ENCODE measurements at places on chromosomes 4 and X.
A peak's percentile ranks its signal among the peaks of the same experiment; 100 is the strongest.

DNA sequence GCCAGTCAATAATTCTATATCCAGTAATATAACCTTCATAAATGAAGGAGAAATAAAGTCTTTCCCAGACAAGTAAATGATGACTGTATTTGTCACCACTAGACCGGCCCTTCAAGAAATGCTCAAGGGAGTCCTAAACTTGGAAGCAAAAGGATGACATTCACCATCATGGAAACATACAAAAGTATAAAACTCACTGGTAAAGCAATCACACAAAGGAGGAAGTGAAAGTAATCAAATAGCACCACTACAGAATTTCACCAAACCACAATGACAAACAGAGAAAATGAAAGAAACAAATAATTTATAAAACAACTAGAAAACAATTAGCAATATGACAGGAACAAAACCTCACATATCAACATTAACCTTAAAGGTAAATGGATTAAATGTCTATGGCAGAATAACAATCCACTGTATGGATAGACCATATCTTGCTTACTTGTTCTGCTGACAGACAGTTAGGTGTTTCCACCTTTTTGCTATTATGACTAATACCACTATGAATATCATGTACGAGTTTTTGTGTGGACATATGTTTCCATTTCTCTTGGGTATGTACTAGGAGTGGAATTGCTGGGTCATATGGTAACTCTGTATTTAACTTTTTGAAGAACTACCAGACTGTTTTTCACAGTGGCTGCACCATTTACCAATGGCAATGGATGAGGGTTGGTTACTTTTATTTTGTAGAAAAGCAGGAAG lies 44.9 kb downstream of the NAT8L start:
- DNase-seq: no peak

DNA sequence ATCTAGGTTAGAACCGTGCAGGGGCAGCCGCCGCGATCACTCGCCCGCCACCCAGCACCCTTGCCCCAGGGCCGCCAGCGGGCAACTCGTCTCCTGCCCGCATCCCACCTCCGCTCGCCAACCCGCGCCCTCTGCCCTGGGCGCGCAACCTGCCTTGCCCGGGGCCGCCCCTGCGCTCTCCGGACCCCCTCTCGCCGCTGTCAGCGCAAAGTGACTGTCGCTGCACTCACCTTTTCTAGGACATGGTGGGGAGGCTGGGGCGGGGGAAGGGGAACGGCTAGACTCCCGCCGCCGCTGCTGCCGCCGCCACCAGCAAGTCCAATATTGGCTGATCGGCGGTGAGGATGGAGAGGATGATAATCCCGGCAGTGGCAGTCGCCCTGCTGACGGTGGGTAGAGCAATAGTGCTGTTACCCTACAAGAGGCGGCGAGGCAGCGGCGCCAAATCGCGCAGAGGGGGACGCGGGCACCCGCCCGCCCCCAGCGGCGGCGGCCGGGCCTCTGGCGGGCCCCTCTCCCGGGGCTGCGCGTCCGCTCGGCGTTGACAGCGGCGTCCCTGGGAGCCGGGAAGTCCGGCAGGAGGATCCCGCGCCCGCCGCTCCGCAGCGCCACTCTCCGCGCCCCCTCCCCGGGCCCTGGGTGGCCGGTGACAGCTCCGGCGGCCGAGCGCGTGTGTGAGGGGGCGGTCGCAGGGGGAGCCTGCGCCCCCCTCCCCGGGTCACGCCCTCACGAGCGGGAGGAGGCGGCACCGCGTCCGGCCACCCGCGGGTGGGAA lies 2.3 kb upstream of the NR3C2 start:
- no peak for DNase-seq

DNA sequence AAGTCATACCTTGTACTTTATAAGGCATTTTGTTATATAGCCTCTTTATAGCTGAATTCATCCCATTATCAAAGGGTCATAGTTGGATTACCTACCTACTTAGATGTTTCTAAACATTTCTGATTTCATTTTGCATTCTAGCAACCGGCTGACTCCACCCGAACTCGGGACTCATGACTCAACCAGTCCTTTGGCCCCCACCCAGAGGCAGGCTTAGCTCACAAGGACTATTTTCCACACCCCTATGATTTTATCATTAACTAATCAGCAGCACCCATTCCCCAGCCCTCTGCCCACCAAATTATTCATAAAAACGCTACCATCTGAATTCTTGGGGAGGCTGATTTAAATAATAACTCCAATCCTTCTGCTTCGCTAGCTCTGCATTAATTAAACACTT lies 79.9 kb upstream of the EGFL6 start:
- DNase-seq: peak; percentile 63

DNA sequence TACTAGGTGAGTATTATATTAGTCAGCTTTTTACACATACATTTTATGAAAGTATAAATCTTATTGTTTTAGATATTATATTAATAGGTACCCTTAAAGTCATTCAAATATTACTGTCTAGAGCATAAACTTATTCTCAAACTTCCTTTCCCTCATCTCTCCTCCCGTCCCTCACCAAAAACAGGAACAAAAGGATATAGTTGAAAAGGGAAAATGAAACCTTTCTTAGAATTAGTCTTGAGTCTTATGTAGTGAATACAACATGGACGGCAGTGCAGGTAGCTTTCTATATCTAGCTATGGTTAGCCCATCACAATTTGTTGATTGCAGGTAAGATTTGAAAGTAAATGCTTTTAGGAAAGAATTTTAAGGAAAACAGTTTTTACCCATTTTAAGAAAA lies 65.6 kb downstream of the RBPJ start:
- no peak for DNase-seq

DNA sequence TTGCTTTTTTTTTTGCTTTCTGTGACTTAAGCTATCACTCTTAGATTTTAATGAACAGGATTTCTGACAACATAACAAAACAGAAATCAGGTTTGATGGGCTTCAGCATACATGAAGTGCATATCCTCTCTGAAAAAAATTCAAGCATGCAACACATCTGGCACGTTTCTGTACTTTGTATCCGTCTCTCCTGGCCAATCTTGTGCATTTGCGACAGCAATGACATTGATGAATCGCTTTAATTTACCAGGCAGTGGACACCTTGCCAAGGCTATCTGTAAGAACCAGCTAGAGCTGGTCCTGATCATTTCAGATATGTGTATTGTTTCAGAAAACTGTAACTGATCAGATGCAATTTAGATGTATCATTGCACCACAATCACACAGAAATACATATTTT lies 93.3 kb downstream of the CCSER1 start:
- DNase-seq: no peak

DNA sequence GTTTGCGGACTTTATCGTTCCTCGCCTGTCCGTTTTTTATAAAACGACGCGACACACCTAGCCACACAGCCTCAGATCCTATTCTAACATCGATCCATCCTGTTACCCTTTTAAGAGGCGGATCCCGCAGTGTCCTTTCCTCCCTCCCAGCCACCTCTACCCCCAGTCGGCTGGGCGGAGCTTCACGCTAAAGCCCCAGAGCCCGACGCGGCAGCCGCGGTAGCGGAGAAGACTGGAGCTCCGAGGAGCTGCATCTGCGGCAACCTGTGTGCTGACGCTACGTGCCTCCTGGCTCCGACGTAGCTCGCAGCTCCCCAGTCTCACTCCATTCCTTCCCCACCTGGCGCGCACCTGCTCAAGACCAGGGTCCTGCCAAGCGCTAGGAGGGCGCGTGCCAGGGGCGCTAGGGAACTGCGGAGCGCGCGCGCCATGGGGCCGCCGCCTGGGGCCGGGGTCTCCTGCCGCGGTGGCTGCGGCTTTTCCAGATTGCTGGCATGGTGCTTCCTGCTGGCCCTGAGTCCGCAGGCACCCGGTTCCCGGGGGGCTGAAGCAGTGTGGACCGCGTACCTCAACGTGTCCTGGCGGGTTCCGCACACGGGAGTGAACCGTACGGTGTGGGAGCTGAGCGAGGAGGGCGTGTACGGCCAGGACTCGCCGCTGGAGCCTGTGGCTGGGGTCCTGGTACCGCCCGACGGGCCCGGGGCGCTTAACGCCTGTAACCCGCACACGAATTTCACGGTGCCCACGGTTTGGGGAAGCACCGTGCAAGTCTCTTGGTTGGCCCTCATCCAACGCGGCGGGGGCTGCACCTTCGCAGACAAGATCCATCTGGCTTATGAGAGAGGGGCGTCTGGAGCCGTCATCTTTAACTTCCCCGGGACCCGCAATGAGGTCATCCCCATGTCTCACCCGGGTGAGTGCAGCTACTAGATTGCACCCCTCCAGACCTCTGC lies at the start of gene RNF128:
TSS of gene RNF128 (plus strand) at position 217 of the 953 bp plus-strand sequence. CDS start at position 430, 213 bp downstream.
- DNase-seq: peak; percentile 23

DNA sequence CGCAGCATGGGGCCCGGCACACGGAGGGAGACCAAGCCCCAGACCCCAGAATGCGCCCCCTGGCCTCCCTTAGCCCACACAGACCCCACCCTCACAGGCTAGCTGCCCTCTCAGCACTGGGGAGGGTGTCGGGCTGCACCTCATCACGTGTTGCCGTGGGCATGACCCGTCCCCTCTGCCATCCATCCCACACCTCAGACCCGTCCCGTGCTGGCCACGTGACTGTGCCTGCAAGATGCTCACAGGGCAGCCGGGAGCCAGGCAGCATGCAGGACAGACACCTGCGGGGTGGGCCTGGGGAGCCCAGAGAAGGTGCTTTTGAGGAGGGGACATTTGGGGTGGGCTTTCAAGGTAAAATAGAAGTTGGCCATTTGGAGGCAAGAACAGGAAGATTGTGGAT lies 4.8 kb downstream of the MSANTD1 start:
- no peak for DNase-seq

- peak; percentile 23 for DNase-seq
Observed at GRCh38 chr4:118942465-118942864, 53.8 kb downstream of the SYNPO2 start.

DNA sequence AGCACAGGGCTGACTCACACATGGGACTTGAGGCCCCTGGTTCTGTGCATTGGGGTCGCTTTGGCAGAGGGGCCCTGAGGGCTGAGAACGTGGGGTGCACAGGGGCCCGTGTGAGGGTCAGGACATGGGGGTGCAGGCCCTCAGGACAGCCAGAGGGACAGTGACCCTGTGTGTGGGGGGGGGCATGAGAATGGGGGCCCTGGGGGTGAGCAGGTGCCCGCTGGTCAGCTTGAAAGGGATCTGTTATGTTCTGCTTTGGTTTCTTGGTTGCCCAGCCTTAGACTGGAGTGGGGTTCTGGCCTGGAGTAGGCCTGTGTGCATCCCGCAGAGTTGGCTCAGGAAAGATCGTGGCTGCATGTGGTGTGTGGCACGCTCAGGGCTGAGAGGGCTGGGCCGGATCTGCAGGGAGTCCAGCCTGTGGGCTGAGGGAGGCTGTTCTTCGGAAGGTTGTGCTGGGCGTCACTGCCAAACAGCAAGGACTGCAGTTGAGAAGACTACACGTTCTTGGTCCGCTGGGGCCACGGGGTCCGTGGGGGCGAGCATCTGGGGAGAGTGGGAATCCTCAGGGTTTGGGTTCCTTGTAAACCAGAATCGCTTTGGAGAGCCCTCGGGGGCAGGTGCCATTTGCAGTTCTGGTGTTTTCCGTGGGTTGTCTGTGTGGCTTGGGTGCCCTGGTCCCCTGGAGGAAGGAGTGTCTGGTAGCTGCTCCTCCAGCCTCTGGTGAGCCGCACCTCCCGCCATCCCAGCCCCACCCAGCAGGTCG lies 15.2 kb upstream of the UVSSA start:
- no peak for DNase-seq

- no peak for DNase-seq
Observed at GRCh38 chr4:78414116-78414515, 137.5 kb upstream of the ANXA3 start.

GRCh38 chrX:9147086-9147485 lies 113.2 kb upstream of the FAM9B start:
- DNase-seq: no peak

GRCh38 chr4:146124023-146124680 lies 51.4 kb upstream of the LSM6 start:
- DNase-seq: no peak

DNA sequence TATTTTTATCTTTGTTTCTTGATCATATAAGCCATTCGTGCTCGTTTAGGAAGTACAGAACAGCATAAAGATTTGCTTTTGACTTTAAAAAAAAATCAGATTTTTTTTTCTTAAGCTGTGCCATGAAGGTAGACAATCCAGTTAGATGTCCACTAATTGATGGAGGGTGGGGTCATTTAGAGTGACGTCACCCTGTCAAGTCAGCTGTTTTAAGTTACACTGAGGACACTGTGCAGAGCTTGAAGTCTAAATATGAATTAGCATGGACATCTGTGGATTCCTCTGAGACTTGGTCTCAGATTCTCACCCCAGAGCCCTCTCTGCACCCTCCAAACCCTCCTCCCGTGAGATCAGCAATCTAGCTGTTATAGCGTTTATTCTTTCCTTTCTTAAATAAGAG lies 63.9 kb downstream of the ENPP6 start:
- no peak for DNase-seq

- DNase-seq: no peak
Observed at GRCh38 chr4:4415107-4415805, 28.4 kb downstream of the NSG1 start.

DNA sequence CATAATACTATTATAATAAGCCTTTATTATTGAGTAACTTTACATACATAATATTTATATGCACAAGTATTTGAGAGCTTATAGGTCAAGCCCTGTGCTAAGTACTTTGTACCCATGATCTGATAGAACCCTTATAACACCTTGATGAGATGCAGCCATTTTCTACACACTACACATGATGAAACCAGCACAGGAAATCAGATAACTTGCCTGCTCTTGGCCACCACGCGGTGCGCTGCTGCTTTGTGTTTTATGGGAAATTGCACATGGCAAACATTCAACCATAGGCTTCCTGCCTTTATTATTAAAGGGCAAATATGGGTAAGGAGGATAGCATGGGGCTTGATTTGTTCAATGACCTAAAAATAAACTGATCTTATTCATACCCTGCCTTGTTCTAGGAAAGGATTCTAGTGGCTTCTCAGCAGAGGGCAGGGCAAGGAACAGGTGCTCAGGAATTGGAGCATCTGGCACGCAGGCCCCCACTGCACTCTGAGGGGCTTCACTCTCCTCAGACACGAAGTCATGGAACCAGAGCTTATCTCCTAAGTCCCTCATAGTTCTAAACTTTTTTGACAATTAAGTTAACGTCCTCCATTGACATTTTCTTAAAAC lies 31.6 kb upstream of the NAP1L5 start:
- DNase-seq: no peak

- DNase-seq: no peak
Observed at GRCh38 chrX:109537324-109537665, 651 bp downstream of the NXT2 start.

GRCh38 chr4:48133669-48134068 lies 381 bp downstream of the TXK start:
- DNase-seq: peak; percentile 53

DNA sequence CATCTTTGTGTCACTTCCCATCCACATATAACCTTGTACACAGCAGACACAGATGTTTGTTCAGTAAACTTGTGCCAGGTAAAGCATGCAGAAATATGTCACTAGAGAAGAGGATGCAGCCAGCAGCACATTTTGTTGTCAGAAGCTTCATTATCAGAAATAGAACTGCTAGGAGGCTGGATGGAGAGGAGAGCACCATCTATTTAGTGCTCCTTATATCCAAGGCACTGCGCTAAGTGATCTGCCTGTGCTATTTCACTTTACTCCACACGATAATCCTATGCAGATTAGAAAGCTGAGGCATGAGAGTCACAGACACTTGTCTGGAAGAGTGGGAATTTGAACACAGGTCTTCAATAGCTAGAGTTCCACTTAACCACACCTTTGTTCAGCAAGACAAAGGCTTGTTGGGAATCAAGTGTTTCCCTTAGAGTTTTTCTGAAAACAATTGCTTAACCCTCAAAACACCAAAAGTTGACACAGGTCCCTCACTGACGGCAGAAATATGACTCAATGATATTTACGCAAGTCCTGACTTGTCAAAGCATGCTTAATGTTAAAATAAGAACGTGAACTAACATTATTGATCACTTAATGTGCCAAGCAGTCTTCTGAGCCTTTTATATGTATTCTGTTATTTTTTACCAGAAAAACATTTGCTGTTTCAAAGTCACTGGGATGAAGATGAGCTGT lies 1.2 kb upstream of the QDPR start:
- no peak for DNase-seq

Data from astrocyte of the spinal cord (primary cell).